ENCODE measurements at places on chromosomes 3 and 15.

- no peaks in the 10 kb centered on the region for H3K36me3 ChIP-seq
- H3K27me3 ChIP-seq = no peaks in the 10 kb centered on the region
Measured at GRCh38 chr3:193554811-193555210, at the start of gene ATP13A4. ATP13A4 (minus strand) TSS chr3:193554895; CDS start chr3:193554799, 96 bp downstream.

- no peak overlapping the region for H3K4me3 ChIP-seq
- H3K36me3 ChIP-seq = no peaks in the 10 kb centered on the region
- H3K27me3 ChIP-seq = peaks cover 2% of the 10 kb centered on the region
- DNase-seq = peak; percentile 14
Measured at GRCh38 chr3:94162700-94163099, 99.8 kb downstream of the NSUN3 start.

DNA sequence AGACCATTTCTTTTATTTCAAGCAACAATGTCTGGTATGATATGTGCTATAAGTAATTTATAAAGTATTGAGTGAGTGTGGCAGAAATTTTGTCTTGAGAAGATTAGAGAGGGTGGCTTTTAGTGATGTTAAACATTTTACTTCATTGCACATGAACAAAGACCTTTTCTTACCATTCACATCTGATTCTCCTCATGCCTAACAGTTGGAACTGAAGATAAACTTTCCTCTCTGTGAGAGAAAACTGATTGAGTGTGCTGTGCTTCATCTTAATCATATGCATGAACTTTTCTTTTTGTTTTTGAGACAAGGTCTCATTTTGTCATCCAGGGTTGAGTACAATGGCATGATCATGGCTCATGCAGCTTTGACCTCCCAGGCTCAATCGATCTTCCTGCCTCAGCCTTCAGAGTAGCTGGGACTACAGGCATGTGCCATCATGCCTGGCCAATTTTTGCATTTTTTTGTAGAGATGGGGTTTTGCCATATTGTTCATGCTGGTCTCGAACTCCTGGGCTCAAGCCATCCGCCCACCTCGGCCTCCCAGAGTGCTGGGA, 377.7 kb upstream of the GOLIM4 start:
- no peaks in the 10 kb centered on the region for H3K4me1 ChIP-seq
- DNase-seq = no peak
- H3K4me3 ChIP-seq = no peak overlapping the region
- no peaks in the 10 kb centered on the region for H3K36me3 ChIP-seq

DNA sequence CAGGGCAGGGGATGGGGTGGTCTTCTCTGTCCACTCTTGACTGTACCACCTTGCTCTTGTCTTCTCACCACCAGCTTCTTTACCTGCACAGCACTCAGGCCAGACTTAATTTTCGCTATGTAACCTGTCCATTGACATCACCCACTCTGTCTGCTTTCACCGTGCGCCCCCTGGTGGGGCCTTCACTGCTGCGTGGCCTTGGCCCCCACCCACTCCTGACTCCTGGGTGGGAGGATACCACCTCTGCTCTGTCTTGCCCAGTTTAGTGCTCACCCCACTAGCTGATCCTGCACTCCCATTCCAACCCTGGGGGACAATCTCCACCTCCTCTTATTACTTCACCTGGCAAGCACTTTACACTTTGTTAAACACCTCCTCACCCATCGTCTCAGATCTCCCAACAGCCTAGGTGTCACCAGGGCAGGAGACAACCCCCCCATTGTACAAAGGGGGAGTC, 17.7 kb downstream of the PTH1R start:
- H3K4me1 ChIP-seq = peaks cover 5% of the 10 kb centered on the region
- H3K36me3 ChIP-seq = no peaks in the 10 kb centered on the region
- peaks cover 11% of the 10 kb centered on the region for H3K27me3 ChIP-seq

DNA sequence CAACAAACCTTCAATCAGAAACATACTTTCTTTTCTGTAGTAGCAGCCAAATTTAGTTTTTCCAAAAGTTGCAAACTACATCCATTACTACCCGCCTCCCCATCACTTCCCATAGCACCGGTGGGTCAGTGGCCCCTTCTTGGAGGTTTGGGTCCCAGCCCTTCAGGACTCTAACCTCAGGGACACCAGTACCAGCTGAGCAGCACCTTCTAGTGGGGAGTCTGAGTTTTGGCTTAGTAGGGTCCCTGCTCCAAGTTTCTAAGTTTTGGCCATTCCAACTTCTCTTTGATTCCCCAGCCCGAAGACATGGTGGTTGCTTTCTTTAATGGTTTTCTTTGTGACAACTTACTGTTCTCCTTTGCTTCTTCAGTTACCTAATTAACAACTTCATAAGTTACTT, 160.6 kb downstream of the ECT2 start:
- H3K4me3 ChIP-seq = no peak overlapping the region
- H3K4me1 ChIP-seq = no peaks in the 10 kb centered on the region
- H3K27me3 ChIP-seq = no peaks in the 10 kb centered on the region
- no peak for DNase-seq
- H3K36me3 ChIP-seq = no peaks in the 10 kb centered on the region

DNA sequence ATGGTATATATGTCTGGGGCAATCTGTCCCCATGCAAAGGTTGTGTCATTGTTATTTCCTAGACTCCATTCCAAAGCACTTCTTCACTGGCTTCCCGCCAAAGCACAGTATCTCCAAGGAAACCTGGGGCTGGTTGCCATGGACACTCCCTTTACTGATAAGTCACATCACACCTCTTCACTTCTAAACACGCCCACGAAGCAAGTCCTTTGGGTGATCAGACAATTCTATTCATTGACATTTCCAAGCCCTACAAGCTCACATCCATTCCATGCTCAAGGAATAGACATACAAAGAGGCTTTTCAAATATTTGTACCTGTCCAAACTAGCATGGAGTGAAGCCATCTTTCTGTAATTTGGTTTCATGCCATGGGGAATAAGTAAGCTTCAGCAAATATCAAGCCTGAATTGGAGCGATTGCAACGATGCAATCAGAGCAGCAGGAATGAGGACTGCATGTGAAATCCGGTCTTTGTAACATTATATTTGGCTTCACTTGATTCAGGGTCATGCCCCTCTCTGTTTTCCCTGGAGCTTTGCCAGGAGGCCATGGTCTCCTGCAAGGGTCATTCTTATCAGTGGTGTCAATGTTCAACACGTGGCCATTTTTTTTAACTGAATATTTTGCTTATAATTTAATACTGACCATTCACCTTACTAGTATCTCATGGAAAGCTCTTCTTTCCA, 201.6 kb upstream of the TMC3 start:
- no peaks in the 10 kb centered on the region for H3K4me1 ChIP-seq
- no peak overlapping the region for H3K4me3 ChIP-seq
- peak; percentile 58 for DNase-seq
- no peak overlapping the region for H3K27ac ChIP-seq
- no peaks in the 10 kb centered on the region for H3K27me3 ChIP-seq
- H3K36me3 ChIP-seq = no peaks in the 10 kb centered on the region

- no peaks in the 10 kb centered on the region for H3K36me3 ChIP-seq
- H3K4me3 ChIP-seq = no peak overlapping the region
- H3K4me1 ChIP-seq = no peaks in the 10 kb centered on the region
Measured at GRCh38 chr3:94671078-94671477, 608.2 kb downstream of the NSUN3 start.

DNA sequence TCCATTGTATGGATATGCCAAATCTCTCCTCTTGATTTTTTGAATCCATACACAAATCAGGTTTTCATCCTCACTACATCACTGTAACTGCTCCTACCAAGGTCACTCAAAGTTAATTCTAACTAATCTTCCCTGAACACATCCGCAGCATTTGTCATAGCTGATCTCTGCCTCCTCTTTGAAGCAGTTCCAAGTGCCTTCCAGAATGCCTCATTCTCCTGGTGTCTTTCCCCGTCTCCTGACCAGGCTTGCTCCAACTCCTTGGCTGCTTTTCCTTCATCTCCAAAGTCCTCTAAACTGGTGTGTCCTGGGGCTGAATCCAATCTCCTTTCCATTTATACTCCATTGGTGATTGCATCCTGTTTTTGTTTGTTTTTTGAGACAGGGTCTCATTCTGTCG, 26.8 kb downstream of the KLHDC8B start:
- no peaks in the 10 kb centered on the region for H3K27me3 ChIP-seq
- H3K27ac ChIP-seq = no peak overlapping the region
- H3K4me3 ChIP-seq = no peak overlapping the region
- no peaks in the 10 kb centered on the region for H3K36me3 ChIP-seq
- H3K4me1 ChIP-seq = no peaks in the 10 kb centered on the region

GRCh38 chr15:93219859-93220420, 130.9 kb upstream of the RGMA start:
- DNase-seq = no peak
- no peaks in the 10 kb centered on the region for H3K4me1 ChIP-seq
- H3K4me3 ChIP-seq = no peak overlapping the region
- H3K36me3 ChIP-seq = no peaks in the 10 kb centered on the region

DNA sequence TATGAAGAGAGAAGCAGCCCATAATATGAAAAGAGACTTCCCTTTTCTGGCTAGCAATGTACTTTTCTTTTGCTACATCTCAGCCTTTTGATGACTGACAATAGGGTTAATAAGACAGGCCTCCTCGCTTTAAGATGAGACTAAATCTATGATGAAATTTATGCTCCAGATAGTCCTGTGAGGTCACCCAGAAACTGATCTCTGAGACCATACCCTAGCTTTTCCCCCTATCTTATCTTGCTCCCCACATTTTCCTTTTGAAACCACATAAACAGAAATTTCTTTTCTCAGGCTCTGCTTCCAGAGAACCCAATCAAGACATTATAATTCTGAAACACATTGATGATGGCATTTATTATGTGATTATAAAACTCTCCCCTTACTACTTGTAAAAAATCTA, 168.8 kb upstream of the CADM2 start:
- H3K27me3 ChIP-seq = no peaks in the 10 kb centered on the region
- no peaks in the 10 kb centered on the region for H3K36me3 ChIP-seq
- DNase-seq = no peak
- H3K27ac ChIP-seq = no peak overlapping the region

DNA sequence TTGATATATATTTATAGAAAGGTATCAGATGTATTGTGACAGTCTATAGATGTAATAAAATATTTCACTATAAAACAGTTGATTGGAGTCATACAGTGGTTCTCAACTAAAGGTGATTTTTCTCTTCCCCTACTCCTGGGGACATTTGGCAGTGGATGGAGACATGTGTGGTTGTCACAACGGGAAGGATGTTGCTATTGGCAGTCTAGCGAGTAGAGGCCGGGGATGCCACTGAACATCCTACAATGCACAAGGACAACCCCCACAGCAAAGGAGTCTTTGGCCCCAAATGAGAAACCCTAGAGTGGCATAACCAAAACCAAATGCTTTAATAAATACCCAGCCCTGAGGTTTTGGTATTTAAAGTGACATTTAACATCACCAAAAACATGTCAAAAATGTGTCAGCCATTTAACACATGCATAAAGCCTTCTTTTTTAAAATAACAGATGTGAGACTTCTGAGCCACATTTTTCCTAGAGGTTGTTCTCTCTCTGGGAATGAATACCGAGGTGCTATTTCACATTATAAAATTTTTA, 367.5 kb downstream of the PTPRG start:
- H3K36me3 ChIP-seq = no peaks in the 10 kb centered on the region
- no peak overlapping the region for H3K27ac ChIP-seq
- H3K4me1 ChIP-seq = no peaks in the 10 kb centered on the region
- H3K4me3 ChIP-seq = no peak overlapping the region

DNA sequence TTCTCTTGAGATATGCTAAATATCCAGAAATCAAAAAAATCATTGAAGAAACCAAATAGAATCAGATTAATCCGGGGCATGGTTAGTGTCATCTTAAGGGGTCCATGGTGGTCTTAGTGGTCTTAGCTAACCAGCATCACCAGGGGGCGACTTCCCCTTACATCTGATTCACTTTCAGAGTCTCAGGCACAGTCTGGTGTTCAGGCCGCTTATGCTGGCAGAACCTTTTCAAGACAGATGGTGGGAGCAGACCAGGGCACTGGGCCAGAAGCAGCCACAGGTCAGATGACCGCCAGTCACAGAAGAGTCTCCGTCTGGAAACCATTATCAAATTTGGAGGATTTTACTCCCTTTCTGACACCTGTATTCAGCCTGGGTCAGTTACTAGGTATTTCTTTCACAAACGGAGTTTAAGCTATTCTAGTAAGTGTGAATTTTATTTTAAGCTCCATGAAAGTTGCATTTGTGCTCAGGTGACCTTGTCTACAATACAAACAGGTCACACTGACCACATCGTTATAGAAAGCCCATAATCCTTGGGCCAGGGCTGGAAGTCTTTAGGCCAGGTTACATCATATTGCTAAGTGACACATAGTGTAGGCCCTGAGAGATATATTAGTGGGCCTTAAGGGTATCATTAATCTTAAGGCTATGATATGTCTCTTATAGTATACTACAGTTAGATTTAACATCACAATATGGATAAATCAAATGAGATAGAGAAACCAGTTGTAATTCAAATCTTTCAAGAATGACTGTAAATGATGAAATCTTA, 365.5 kb downstream of the GBE1 start:
- H3K27me3 ChIP-seq = no peaks in the 10 kb centered on the region
- H3K27ac ChIP-seq = no peak overlapping the region
- H3K36me3 ChIP-seq = no peaks in the 10 kb centered on the region

- H3K27me3 ChIP-seq = no peaks in the 10 kb centered on the region
- H3K4me3 ChIP-seq = no peak overlapping the region
- H3K36me3 ChIP-seq = no peaks in the 10 kb centered on the region
- H3K27ac ChIP-seq = no peak overlapping the region
- no peak for DNase-seq
- no peaks in the 10 kb centered on the region for H3K4me1 ChIP-seq
Measured at GRCh38 chr3:178233371-178234071, 302.7 kb upstream of the KCNMB2 start.

DNA sequence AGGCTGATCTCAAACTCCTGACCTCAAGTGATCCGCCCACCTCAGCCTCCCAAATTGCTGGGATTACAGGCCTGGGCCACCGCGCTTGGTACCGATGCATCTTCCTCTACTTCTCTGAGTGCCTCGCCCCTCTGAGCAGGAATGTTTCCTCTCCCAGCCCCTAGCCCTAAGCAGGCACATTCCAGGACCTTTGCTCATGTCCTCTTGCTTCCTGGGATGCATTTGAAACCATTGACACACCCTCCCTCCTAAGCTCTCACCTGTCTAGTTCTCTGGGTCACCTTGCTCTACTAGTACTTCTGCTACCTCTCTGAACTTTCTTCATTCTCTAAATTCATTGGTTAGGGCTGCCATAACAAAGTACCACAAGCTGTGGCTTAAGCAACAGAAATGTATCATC, 17.9 kb upstream of the UACA start:
- no peak overlapping the region for H3K27ac ChIP-seq
- no peak overlapping the region for H3K4me3 ChIP-seq
- H3K27me3 ChIP-seq = no peaks in the 10 kb centered on the region

DNA sequence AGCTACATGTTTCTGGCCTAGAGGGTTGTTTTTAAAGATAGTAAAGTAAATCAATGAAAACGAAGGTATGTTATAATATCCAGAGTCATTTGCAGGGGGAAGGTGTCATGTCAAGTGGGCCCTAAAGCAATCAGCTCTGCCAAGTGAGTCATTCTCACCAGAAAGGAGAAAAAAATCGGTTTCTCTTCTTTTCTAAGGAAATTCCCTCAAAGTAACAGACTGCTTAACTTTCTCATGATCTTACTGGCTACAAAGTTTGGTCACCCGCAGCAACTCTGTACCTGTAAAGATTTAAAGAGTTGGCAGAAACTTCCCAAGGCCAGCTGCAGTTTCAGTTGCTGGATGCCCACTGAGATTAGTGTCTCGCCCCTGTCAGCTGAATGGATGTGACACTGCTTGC, 5.5 kb upstream of the FSIP1 start:
- H3K4me3 ChIP-seq = no peak overlapping the region
- H3K4me1 ChIP-seq = peaks cover 8% of the 10 kb centered on the region
- H3K36me3 ChIP-seq = no peaks in the 10 kb centered on the region
- no peak overlapping the region for H3K27ac ChIP-seq
